ENCODE measurements at places on chromosomes 2 and 18.

DNA sequence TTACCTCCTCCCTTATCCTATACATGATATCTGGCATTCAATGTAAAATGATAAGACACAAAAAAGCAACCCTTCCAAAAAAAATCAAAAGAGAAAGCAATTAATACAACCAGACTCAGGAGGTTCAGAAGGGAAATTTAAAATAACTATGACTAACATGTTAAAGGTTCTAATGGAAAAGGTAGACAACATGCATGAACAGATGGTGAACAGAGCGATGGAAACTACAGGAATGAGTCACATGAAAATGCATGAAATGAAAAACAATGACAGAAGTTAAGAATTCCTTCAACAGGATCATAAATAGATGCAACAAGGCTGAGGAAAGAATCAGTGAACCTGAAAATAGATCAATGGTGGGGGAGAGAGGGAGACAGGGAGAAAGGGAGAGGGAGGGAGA is 26.1 kb upstream of the ERCC3 start:
- DNase-seq: no peak

DNA sequence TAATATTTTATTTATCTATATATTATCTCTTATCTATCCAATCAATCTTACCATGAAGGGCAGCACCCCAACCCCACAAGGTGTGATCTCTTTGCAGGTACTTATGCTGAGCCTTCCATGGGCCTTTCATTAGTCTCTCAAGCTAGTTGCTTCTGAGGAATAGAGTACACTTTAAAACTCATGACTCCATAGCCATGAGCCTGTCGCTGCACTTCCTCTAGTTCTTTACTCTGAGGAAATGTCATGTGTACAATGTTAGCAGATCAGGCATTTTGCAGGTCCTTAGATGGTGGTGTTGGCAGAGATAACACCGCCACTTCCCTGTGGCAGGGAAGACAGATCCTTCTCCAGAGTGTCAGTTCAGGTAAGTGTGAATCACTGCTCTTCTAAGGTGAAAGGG is 29.5 kb upstream of the STAT4 start:
- no peak for DNase-seq

GRCh38 chr2:45029215-45029614 is 20.0 kb upstream of the SIX2 start:
- DNase-seq: no peak

- DNase-seq: peak; percentile 30
Observed at GRCh38 chr2:231900486-231900942, 25.7 kb downstream of the NPPC start.

- DNase-seq: no peak
Observed at GRCh38 chr18:63464434-63464833, 12.3 kb upstream of the SERPINB5 start.

DNA sequence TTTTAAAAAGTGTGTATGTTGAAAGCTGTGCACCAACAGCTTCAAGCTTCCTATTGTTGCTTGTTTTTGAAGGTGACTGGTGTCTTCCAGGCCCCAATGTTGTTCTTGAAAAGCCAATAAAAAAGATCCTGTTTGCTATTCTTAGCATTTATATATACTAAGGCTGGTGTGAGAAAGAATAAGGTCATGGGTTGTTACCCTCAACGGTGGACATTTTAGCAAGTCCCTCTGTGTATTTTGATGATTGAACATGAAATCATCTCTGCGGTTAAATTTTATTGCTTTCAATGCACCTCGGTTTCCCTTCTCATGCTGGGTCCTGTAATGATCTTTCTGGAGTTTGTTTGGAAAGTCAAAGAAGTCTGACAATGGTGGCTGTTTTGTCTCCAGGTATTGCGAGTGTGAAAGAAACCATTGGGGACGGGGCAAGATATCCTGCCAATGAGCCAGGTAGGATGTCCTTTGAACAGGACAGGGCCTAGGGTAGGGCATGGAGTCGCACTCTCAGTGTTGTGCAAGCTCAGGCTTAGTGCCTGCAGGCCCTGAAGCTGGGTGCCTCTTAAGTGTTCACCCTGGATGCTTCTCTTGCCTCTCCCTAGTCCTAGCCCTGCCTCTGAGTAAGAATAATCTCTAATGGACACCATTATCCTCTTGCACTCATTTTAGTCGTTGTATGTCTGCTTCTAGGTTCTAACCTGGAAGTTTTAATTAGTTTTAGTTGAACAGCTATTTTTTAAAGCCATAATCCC is 16.0 kb upstream of the KLF7 start:
- DNase-seq: no peak

- no peak for DNase-seq
Observed at GRCh38 chr2:226578879-226579278, 220.7 kb downstream of the IRS1 start.

DNA sequence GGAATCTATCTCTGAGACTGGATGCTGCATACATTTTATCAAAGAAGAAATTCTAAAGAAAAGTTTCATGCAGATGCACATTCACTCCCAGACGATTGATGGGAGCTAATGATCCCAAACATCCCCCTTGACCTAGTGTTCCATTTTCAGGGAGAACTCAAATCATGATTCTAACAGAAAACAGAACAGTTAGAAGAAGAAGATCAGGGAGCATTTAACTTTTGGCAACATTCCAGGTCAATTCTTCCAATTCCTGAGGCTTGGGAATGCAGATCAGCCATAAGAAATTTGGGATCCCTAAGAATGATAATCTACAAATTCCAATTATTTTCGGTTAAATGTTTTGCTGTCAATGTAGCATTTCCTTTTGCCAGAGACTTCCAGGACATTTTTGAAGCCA is 96.6 kb downstream of the CPO start:
- DNase-seq: no peak

DNA sequence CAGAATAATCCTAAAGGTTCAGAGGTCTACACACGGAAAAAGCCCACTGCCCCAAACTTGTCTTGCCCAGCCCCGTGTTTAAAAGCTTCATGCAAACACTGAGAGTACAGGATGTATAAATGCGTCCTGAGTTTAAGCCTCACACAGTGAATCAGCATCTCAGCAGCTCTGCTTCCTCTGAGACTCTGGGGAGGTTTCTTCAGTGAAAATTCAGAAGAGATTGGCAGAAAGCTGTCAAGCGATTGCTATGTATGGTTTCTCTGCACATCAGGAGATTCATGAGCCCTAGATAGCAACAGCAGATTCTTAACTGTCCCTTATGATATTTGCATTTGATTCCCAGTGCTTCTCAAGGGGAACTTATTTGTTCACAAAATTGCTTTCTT is 27.1 kb downstream of the CRACDL start:
- no peak for DNase-seq

- no peak for DNase-seq
Observed at GRCh38 chr2:100018341-100019193, 123.8 kb downstream of the AFF3 start.

DNA sequence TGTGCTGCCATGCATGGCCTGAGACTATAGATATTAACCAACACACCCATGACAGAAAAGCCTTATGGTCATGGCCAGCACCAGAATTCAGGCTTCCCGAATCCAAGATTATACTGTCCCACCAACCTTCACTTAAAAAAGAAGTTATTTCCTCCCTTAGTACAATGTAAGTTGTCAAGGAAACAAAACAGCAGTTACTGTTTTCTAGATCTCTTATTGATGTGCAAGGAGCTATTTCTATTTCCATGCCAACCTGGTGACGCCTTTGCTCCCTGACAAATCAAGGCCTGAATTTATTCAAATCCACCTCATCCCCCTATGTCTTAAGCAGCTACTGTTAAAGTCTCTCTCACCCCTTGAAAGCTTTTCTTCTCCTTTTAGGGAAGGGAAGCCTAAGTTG is 249.3 kb downstream of the ZNF521 start:
- no peak for DNase-seq

DNA sequence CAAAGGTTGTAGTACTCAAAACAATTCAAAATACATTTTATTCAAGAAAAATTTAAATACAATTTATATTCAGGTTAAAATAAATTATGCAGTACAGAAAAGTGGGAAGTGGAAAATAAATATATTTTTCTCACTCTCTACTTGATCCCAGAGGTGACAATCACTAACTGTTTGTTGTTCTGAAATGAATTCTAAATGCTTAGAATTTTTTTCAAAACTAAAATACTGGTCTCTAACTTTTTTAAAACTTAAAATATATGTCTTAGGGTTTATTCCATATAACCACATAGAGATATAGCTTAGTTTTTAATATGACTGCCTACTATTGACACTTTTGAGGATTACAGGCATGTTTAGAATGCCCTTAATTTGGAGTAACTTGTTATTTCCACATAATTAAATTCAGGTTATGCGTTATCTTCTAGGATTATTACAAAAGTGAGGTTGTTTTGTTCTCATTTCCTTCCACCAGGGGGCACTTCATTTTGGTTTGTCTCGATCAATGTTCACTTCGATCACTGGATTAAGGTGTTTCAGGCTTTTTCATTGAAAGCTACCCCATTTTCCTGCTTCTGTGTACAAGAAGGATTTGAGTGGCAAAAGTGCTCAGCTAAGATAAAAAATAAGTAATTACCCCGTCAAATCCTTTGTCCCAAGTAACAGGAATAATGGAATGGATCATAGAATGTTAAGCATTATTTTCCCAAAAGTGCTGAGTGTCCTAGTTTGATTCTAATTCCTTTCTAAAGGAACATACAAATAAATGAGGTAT is 27.1 kb upstream of the TFPI start:
- DNase-seq: no peak

DNA sequence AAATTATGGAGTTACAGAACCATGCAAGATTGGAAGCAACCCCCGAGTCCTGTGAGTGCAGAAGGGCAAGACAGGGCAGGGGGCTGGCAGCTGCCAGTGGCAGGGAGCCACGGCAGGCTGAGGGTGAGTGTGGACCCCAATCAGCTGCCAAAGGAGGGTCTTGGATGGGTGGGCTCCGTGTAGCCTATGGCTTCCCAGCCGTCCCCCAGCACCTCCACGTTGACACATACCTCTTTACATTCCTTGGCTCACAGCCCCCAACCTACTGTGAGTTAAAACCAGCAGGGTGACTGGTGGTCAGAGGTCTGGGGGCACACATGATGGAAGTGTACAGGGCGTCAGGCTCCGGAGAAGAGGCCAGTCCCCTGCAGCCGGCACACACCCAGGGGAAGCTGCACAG is 60.9 kb upstream of the SALL3 start:
- DNase-seq: no peak

- no peak for DNase-seq
Observed at GRCh38 chr2:866009-866680, 84.5 kb upstream of the SNTG2 start.

DNA sequence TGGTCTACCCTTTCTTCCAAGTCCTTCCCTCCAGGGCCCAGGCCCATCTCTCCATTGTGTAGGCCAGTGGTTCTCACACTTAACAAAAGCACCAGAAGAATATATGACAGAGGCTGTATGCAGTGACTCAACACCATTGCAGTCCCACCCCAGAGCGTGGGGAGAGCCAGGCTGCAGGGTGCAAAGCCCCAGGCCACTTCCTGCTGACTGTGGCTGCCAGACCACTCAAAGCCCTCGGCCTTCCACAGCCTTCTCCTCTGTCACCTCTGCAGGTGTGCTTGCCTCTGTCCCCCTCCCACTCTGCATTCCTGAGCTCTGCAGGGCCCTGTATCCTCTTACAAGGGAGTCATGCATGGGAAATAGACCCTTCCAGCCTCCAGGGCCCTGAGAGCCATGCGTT is 40.4 kb upstream of the ARHGEF4 start:
- DNase-seq: no peak

DNA sequence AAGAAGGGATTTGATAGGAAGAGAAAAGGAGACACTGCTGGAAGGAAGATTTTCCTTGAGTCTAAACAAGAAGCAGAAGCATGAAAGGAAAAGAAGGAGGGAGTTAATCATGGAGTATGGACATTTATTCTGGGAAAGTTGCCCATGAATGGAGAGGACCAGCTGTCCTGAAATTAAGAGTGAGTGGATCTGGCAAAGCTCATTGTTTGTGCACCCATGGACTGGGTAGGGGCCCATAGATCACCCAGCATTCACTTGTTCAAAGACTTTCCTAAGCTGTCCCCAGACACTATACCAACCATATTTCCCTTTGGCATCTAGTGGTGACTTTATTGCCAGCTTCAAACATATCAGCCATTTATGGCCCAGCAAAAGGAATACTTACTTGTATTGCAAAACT is 422.7 kb downstream of the FBXO15 start:
- DNase-seq: no peak

GRCh38 chr2:43482961-43483360 is 112.9 kb downstream of the THADA start:
- no peak for DNase-seq

GRCh38 chr2:133657591-133657990 is 89.3 kb upstream of the NCKAP5 start:
- DNase-seq: no peak

GRCh38 chr2:97651114-97651513 is 5.3 kb downstream of the COX5B start:
- no peak for DNase-seq

- DNase-seq: no peak
Observed at GRCh38 chr2:220107380-220107791, 480.0 kb downstream of the SLC4A3 start.

- no peak for DNase-seq
Observed at GRCh38 chr2:6653281-6653750, 212.4 kb downstream of the CMPK2 start.

DNA sequence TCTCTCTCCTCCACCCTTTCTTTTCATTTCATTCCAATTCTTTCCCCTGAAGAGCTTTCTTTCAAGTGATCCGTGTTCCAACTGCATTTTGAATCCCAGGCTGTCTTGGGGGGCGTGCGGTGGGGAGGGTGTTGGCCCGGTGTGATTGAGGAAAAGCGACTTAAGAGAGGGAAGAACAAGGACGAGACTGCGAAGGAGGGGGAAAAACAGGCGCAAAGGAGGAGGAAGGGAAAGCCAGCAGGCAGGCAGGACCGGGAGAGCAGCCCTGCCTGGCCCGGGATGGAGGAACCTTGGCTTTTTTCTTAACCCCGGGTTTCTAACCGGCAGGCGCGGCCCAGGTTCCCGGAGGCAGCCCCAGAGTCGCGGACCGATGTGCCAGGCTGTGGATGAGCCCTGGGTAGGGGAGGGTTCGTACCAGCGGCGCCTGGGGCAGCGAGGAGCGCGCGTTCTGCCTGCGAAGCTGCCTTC is 1.3 kb downstream of the ADCYAP1 start:
- DNase-seq: no peak

DNA sequence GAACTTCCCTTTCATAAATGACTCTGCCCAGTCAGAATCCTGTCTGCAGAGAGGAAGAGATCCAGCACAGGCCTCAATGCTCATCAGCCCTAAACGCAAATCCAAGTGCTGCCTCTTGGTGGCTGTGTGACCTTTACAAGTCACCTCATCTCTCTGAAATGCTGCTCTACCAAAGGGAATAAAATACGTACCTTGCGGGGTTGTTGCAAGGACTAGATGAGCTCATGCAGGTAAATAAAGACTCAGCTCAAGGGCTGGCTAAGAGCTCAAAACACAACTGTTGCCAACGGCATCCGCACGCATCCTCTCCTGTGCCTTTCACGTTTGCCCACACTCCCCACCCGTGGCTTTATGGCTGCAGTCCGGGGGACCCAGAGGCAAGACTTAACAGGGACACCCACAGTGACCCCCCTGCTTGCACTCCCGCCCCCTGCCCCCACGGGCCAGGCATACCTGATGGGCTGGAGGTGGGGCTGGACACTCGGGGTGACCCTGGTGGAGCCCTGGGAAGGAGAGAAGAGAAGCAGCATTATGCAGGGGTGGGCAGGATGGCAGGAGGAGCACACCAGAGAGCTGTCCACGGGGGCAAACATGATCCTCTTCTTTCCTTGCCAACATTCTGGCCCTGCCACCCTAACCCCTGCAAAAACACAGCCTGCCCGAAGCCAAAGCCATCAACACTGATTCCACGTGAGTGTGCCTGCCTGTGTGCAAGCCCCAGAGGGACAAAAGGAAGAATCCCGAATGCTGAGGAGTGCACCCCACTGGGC is 102.6 kb downstream of the TNS1 start:
- no peak for DNase-seq

GRCh38 chr2:224884188-224884587 is 158.1 kb downstream of the DOCK10 start:
- DNase-seq: no peak
